Activated naive CD8-positive, alpha-beta T cell treated with anti-CD3 and anti-CD28 coated beads, Interleukin-2, amount 10 ng/mL, durations not matched to agents 7 days and 5 days (primary cell): ENCODE measurements at places on chromosomes 2 and 18. TPM values are rescaled to one million over a fixed set of nuclear protein-coding genes. Genes with fewer than 3 reads are reported as not detected.

DNA sequence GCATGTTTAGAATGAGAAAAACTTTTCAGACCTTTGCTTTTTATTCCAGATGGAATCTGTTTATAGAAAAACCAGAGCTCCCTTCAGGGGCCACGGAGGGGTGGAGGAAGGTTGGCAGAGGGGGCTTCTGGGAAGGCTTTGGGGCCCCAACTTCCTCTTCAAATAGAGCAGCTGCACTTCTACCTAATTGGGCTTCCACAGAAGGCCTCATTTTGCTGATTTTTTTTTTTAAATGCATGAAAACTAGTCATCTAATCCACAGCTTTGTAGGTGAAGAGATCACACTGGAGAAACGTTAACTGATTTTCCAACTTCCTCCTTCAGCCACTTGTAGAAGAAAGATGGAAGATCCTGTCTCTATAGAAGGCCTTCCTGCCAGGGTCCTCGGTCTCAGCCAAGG, 181.8 kb downstream of the BCL11A start:
- no peak overlapping the region for H3K27ac ChIP-seq
- DNase-seq = no peak
- H3K36me3 ChIP-seq = no peaks in the 10 kb centered on the region
- H3K4me1 ChIP-seq = peaks cover 1% of the 10 kb centered on the region
- H3K27me3 ChIP-seq = peaks cover 7% of the 10 kb centered on the region

- H3K27me3 ChIP-seq = no peaks in the 10 kb centered on the region
- DNase-seq = no peak
- H3K27ac ChIP-seq = no peak overlapping the region
- peaks cover 2% of the 10 kb centered on the region for H3K36me3 ChIP-seq
- H3K4me1 ChIP-seq = peaks cover 18% of the 10 kb centered on the region
Observed at GRCh38 chr2:68734176-68734575, 435 bp upstream of the ARHGAP25 start.

DNA sequence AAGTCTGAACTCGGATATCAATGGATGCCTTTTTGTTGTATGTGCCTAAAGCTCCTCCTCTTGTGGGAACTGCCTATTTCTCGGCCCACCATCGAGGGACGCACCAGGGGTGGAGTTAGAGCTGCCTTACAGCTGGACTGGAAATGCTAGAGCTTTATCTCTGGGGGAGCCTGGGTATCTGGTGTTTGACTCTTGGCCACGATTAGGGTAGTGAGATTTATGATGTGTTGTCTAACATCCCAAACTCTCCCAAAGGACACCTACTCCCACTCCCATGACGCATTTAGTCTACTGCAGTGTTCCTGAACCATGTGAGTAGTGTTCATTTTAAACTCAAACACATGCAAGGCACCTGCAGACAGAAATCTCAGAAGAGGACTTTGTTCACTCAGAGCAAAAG, 594.8 kb downstream of the METTL4 start:
- H3K27me3 ChIP-seq = no peaks in the 10 kb centered on the region
- H3K36me3 ChIP-seq = no peaks in the 10 kb centered on the region
- no peaks in the 10 kb centered on the region for H3K4me1 ChIP-seq
- no peak overlapping the region for H3K4me3 ChIP-seq

- no peak for DNase-seq
- H3K36me3 ChIP-seq = peaks cover 2% of the 10 kb centered on the region
- H3K4me1 ChIP-seq = peaks cover 13% of the 10 kb centered on the region
- no peaks in the 10 kb centered on the region for H3K27me3 ChIP-seq
- no peak overlapping the region for H3K4me3 ChIP-seq
Observed at GRCh38 chr18:26458526-26459232, 89.7 kb downstream of the KCTD1 start.

DNA sequence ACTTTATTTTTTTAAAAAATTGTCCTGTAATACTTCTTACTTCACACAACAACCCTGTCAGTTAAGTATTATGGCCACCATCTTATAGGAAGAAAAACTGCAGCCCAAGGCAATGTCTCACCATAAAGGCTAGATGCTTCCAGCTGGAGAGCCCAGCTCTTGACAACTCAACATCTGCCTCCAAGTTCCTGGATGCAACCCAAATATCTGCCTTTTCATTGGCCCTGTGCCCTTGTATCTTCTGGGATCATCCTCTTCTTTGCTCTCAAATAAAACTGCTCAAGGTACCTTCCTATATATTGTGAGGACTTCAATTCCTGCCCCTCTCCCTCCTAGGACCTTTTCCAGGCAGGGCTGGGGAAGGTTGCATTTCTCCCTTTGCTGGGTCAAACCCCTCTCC, 69.5 kb downstream of the BIN1 start:
- no peaks in the 10 kb centered on the region for H3K4me1 ChIP-seq
- peaks cover 21% of the 10 kb centered on the region for H3K27me3 ChIP-seq
- DNase-seq = no peak
- H3K27ac ChIP-seq = no peak overlapping the region
- no peak overlapping the region for H3K4me3 ChIP-seq
- no peaks in the 10 kb centered on the region for H3K36me3 ChIP-seq

DNA sequence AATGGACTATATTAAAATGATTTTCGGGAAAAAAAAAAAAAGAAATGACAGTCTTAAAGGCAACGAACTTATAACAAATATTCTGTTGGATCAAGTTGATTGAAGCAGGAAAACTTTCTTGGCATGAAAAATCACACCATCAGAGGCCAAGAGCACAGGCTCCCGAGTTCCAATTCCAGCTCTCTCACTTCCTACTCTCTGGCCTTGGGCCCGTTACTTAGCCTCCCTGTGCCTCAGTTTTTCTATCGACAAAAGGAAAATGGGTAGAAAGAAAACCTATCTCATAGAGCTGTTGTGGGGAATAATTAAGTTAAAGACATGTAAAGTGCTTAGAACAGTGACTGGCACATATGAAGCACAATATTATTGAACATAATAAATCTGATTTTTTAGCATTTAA, 74.2 kb downstream of the HNRNPLL start:
- H3K4me3 ChIP-seq = peak overlapping the region; percentile 65
- H3K27me3 ChIP-seq = peaks cover 55% of the 10 kb centered on the region
- DNase-seq = no peak
- peaks cover 4% of the 10 kb centered on the region for H3K4me1 ChIP-seq

DNA sequence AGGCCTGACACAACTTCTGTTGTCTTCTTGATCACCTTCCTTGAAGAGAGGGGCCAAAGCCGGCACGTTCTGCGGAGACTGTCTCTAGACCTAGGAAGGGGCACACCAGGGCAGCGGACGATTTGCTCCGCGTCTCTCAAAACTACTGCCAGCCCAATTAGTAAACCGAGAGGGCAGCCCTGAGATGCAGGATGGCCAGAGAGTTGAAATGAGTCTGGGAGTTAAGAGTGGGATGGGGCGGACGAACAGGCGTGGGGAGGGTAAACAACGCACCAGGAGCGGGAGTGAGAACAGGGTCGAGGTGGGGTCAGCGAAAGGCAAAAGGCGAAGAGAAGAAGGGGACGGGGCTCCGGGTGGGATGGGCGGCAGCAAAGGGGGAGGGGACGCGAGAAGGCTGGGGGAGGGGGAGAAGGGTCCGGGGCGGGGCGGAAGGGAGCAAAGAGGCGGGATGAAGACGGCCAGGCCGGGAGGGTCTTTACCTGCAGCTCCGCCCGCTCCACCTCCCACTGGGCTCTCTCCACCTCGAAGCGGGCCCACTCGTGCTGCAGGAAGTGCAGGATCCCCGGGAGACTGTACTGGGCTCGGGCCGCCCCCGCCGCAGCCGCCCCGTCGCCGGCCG, 476 bp downstream of the STRN start:
- peaks cover 44% of the 10 kb centered on the region for H3K4me1 ChIP-seq
- peak; percentile 44 for DNase-seq
- peak overlapping the region; percentile 93 for H3K27ac ChIP-seq

DNA sequence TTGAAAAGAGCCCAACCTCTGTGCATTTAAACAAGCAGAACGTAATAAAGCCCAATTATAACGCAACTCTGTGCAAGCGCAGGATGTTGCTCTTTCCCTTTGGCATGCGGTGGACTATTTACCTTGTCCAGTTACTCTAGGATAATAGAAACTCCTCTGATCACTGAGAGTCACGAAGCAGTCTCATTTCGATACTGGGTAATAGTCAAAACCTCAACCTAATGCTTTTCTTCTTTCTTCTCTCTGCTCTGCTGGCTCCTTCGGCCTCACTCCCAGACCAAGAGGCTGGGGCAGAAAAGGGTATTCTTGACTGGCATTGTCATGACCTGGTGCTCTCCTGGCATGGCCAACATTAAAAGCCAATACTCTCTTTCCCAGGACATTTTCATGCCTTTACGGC, 89.7 kb upstream of the GCFC2 start:
- H3K4me3 ChIP-seq = no peak overlapping the region
- no peaks in the 10 kb centered on the region for H3K27me3 ChIP-seq
- H3K27ac ChIP-seq = no peak overlapping the region
- no peaks in the 10 kb centered on the region for H3K4me1 ChIP-seq
- DNase-seq = no peak

DNA sequence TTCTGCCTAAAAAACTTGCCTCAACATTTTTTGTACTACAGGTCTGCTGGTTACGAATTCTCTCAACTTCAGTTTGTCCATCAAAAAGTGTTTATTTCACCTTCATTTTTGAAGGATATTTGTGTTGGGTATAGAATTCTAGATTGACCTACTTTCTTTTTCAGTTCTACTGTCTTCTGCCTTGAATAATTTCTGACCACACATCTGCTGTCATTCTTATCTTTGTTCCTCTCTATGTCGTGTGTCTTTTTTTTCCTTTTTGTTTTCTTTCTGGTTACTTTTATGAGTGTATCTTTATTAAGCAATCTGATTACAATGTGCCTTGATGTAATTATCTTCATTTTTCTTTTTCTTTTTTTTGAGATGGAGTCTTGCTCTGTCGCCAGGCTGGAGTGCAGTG, 25.3 kb downstream of the ADCY3 start:
- no peaks in the 10 kb centered on the region for H3K27me3 ChIP-seq
- no peak overlapping the region for H3K27ac ChIP-seq
- no peak for DNase-seq
- H3K36me3 ChIP-seq = peaks cover 49% of the 10 kb centered on the region
- no peaks in the 10 kb centered on the region for H3K4me1 ChIP-seq

DNA sequence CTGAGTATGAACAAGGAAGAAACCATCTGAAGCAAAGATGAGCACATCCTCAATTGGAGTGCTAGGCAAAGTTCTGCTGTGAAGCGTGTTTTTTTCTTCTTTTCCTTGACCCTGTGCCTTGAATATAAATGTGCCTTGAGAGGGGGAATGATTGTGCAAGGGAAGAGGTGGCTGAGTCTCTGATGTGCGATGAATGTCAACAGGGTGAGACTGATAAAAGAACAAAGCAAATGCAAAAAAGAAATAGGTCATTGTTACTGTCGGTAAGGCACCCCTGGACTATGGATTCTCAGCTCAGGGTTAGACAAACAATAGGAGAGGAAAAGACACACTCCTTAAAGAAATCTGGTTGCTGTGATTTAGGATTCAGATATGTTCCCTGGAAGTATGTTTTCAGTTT, 54.5 kb downstream of the HDHD2 start:
- no peak overlapping the region for H3K4me3 ChIP-seq
- peaks cover 2% of the 10 kb centered on the region for H3K36me3 ChIP-seq
- DNase-seq = no peak
- peaks cover under 1% of the 10 kb centered on the region for H3K4me1 ChIP-seq
- no peak overlapping the region for H3K27ac ChIP-seq

GRCh38 chr18:40347261-40347660, 1607.8 kb upstream of the PIK3C3 start:
- no peaks in the 10 kb centered on the region for H3K27me3 ChIP-seq
- no peaks in the 10 kb centered on the region for H3K36me3 ChIP-seq
- no peak overlapping the region for H3K4me3 ChIP-seq
- H3K4me1 ChIP-seq = no peaks in the 10 kb centered on the region

DNA sequence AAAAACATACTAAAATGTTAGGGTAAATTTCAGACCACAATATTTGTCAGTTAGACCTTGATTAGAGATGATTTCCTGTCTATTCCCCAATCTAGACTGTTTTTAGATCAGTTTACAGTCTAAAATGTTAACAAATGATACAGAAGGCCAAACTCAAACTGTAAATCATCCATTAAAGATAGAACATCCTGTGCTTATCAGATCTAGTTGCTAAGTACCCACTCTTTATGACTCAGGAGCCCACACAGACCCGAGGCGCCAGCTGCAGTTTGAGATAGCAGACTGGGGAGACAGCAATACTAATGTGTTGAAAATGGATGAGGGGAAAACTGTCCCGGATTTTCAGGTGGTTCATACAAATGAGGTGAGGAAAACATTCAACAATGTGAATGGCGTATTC, 113.3 kb downstream of the SCG2 start:
- no peak overlapping the region for H3K4me3 ChIP-seq
- DNase-seq = no peak
- H3K36me3 ChIP-seq = no peaks in the 10 kb centered on the region
- H3K27me3 ChIP-seq = no peaks in the 10 kb centered on the region
- H3K27ac ChIP-seq = no peak overlapping the region

DNA sequence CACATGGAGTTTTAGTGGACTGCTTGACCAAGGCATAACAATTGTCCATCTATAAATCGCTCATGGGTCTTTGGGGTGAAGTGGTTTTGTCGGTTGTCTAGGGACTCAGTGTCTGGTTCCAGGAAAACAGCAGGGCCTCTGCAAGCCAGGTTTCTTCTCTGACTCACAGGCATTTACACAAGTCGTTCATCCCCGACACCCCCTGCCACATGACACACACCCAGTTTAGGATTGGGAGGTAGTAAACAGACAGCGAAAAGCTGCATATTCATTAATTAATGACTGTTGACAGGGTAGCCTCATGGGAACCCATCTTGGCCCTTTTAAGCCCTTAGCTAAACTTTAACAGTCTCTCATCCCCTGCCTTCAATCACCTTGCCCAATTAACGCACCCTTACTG, 194.8 kb upstream of the ACVR2A start:
- H3K4me3 ChIP-seq = no peak overlapping the region
- no peak for DNase-seq
- no peaks in the 10 kb centered on the region for H3K4me1 ChIP-seq
- no peaks in the 10 kb centered on the region for H3K36me3 ChIP-seq

The TM4SF20 gene
- total RNA-seq = not detected

The CHCHD5 gene
- 32.1 TPM for total RNA-seq

The ALK gene
- not detected for total RNA-seq

The GPR35 gene
- total RNA-seq = 19.3 TPM

The POTEJ gene
- not detected for total RNA-seq

The OBSL1 gene
- not detected for total RNA-seq

The SPATA3 gene
- not detected for total RNA-seq

The CYS1 gene
- total RNA-seq = 0.11 TPM

The LBX2 gene
- 1.3 TPM for total RNA-seq
